NCI-H2171 (cell line): ENCODE measurements at places on chromosomes 5 and 9.

DNA sequence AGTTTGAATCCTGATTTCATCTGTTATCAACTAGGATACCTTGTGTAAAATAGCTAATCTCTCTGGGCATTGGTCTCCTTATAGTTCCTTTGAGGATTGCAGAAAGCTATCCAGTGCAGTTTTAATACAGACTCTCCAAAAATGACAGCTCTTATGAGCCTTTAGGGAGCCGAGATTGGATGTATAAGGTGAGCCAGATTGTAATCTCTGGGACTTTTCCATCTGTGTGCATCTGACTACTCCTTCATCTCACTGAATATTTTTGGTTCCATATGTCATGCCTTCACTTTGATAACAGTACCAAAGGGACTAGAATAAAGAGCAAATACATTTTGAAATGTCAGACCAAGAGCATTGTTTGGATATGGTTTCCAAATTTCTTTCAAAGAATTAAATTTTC is 367.2 kb downstream of the TMEM232 start:
- DNase-seq: no peak

DNA sequence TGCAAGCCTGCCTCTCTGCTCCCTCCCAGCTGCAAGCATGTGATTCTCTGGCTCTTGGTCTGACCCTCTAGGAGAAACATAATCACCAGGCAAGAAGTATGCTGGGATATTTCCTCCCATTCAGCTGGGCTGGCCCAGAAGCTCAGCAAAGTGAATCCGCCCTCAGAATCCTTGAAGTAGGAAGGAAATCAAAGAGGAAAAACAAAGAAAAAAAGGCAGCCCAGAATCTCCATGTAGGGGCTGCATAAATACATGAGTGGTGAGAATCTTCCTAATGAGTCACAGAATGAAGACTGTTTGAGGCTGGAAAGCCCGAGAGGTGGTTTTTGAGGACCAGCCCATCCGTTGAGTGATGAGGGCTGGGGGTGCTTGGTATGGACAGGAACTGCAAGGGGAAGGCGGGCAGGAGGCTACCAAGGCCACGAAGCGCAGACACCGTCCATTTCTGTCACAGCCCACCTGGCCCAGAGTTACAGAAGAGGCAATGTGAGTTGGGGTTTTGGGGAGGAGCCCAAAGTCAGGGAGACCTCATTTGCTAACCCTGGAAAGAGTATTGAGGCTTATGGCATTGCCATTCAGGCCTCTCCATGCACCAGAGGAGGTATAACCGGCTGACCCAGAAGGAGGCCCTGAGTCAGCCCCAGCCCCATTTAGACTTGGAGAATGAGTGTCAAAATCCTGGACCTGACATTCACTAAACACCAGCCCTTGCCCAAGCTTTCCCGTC is 33.4 kb upstream of the TGFBR1 start:
- no peak for DNase-seq

- DNase-seq: peak; percentile 28
Measured at GRCh38 chr9:68999393-69000105, 14.4 kb downstream of the PRKACG start.

DNA sequence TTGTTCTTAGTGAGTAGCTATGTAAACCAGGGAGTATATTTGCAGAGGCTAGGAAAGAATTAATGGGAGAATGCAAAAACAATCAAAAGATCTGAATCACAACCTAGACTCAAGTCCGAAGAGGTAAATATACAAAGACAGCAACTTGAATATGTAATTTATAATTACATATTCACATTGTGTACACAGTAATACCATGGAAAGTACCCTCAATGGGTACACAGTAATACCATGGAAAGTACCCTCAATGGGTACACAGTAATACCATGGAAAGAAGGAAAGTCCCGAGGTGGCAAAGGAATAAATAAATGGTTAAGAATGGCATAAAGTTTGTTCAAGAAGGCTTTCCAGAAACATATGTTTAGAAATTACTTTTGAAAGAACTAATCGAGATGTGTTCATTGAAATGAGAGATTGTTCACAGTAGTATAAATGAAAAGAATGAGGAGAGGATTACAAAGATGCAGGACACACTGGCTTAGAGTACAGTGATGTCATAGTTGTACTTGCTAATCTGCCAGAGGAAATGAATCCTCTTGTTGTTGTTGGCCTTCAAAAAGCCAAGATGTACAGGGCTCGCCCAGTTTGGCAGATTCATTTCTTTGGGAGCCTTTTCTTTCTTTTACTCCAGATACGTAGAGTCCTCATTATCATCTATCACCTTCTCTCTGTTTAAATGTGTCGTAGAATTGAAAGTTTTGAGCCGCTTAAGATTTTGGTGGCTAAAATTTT is 116.0 kb downstream of the UNC13B start:
- no peak for DNase-seq

- DNase-seq: no peak
Measured at GRCh38 chr9:18604767-18605730, 131.1 kb downstream of the ADAMTSL1 start.
